Effector CD8-positive, alpha-beta T cell (primary cell): ENCODE measurements at places on chromosomes 5 and 9.
A peak's percentile ranks its signal among the peaks of the same experiment; 100 is the strongest.

- peak; percentile 42 for DNase-seq
Measured at GRCh38 chr5:142748568-142749249, 21.5 kb upstream of the ARHGAP26 start.

DNA sequence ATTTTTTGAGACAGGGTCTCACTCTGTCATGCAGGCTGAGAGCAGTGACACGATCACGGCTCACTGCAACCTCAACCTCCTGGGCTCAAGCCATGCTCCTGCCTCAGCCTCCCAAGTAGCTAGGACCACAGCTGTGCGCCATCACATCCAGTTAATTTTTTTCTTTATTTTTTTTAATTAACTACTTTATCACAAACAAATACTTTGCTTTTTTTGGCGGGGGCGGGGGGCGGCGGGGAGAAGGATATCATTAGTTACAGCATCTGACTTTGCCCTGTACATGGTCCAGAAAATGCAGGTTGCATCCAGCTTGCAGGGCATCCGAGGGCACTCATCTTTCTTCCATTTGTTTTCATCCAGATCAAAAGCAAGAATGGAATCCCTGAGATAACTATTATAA, 201.8 kb upstream of the IER5L start:
- DNase-seq: no peak

GRCh38 chr5:174086751-174087150, 41.2 kb downstream of the NSG2 start:
- no peak for DNase-seq

DNA sequence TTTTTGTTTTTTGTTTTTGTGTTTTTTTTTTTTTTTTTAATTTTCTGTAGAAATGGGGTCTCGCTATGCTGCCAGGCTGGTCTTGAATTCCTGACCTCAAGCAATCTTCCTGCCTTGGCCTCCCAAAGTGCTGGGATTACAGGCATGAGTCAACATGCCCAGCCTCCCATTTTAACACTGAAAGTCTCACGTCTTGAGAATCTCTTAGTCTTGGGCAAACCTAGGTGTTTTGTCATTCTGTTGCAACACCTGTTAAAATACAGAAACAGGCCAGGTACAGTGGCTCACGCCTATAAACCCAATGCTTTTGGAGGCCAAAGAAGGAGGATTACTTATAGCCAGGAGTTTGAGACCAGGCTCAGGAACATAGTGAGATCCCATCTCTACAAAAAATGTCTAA, 599.0 kb downstream of the TLR4 start:
- DNase-seq: no peak

DNA sequence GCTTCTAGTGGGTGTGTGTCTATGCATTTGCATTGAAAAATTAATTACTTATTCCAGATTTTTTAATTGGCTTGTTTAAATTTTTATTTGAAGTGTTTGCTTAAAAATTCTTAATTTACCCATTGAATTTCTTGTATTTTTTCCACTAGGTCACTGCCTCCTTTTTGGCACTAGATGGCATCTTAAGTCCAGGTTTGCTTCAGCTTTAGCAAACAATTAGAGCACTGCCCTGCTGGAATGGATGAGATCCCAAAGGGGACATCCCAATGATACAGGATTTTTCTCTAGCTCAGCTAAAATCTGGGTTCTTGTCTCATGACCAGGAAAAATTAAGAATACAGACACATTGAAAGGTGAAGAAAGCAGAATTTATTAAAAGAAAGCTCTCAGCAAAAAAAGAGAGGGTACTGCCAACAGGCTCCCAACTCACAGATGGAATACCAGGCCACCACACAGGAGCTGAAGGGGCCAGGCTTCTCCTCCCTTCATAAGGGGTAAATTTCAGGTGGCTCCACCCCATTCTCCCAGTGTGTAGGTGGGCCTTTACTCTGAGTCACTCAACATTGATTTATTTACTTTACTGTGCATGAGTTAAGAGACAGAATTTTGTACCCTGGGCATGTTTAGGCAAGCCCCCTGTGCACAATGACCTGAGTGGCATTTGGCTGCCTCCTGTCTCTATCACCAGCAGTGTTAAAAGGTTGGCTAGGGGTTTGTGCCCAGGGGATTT, 532.4 kb downstream of the ANXA1 start:
- DNase-seq: no peak

DNA sequence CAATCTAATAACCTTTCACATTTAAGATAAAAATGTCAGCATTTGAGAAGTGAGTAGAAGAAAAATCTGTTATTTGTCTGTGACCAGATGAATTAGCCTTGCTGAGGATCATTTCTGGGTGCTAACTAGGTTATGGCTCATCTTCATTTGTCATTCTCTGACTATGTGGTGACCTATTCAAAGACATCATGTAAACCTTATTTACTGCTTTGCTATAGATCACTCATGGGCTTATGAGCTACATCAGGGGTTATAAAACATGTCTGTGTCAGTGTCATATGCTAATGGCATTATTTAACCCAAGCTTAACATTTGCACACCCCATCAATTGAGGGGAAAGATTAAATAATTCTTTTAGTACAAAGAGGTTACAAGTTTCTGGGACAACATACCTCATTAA, 555.5 kb upstream of the CYLC2 start:
- DNase-seq: no peak

- no peak for DNase-seq
Measured at GRCh38 chr5:176473335-176474006, 25.3 kb downstream of the FAF2 start.
